Stimulated activated CD4-positive, alpha-beta T cell treated with anti-CD3 and anti-CD28 coated beads, Interleukin-4, amount 100 ng/mL, for 4 hours (primary cell): ENCODE measurements at places on chromosomes 5 and 9.
A peak's percentile ranks its signal among the peaks of the same experiment; 100 is the strongest.

- DNase-seq, result no peak
These were observed 3.5 kb upstream of the KCNN2 start for GRCh38 chr5:114358329-114358728.

- DNase-seq, result no peak
These were observed 2.1 kb upstream of the CDH10 start for GRCh38 chr5:24646915-24647314.

- no peak for DNase-seq
These were observed 290.5 kb downstream of the SLF1 start for GRCh38 chr5:94908889-94909480.

- DNase-seq, result no peak
These were observed 6.7 kb upstream of the ZCCHC10 start for GRCh38 chr5:133032852-133033742.

DNA sequence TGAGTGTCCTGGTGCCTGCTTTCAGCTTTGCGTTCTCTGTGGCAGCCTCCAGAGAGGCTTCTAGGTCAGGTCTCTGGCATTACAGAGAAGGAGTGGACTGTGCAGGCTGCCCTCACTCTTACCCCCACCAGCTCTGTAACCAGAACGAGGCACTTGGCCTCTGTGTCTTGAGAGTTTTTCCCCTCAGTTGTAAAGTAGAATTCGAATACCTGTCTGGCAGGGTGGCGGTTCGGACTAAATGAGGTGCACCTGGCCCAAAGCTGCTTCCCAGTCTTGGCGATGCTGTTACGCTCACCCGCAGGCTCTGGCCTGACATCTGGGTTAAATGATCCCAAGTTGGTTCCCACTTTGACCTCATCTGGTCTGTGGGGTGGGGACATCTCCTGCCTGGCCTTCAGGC, 40.1 kb downstream of the FAM78A start:
- no peak for DNase-seq

DNA sequence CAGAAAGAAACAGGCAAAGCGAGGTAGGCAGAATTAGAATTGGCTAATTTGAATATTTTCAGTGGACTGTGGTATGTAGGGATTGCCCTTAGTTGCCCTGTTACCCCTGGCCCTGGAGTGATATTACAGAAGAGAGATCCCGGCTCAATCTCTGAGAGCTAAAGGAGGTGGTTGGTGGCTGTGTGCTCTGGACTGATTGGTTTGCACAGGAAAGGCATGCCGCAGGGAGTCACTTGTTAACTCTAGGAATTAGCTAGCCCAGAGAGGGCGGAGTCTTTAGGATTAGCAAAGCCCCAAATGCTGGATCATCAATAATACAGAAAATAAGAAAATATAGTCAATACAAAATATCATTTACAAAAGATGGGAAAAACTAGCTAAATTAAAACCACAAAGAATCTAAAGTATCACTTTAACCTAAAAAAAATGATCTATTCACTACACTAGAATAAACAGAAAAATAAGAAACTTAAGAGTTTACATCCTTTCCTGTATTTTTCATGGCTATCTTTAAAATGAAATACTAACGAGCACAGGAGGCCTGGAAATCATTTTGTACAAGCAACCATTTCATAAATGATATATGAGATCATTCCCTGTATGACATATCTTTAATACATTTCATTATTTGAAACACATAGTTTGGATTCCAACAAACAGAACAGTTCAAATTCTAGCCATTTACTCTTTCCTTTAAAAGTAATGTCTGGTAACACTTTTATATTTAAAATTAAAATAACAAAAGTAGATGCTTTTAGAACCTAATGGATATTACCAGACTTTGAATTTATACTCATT, 71.1 kb downstream of the GNAQ start:
- DNase-seq, result no peak

GRCh38 chr9:92770360-92770995, 5.8 kb upstream of the BICD2 start:
- DNase-seq, result no peak

DNA sequence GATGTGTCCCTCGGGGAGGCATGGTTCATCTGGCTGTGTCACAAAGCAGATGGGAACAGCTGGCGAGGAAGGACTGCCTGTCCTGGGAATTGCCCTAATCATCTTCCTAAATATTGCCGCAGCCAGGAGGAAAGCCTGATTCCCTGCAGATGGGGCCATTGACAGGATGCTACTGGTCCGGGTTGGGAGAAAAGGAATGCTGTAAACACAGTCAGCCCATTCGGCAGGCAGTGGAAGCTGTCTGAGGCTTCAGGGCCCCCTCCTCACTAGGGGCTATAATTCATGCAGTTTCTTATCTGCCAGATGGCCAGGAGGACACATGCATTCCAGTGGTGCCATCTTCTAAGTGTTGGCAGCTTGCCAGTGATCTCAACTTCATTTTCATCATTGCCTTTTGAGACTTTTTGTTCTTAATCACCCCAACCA, 110.3 kb downstream of the KCNIP1 start:
- DNase-seq, result no peak

- no peak for DNase-seq
These were observed 5.9 kb upstream of the FAM78A start for GRCh38 chr9:131282175-131282574.

DNA sequence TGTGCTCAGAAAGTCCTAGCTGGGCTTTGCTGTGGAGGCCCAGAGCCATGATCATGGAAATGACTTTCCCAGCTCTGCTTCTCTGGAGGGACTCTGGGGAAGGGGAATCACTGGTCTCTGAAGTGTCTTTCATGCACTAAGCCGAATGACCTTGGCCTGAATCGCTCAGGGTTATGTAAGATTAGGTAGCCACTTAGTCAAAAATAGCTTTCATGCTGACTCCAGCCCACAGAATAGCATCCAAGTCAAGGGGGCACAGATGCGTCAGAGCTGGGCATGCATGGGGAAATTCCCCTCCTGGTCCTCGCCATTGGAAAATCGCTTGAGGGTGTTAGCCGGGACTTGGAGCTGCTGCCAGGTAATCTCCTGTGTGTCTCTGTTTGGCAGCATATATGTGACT, 36.1 kb upstream of the PPARGC1B start:
- DNase-seq, result no peak

- DNase-seq, result no peak
These were observed 7.0 kb upstream of the PRR7 start for GRCh38 chr5:177439518-177440053.

GRCh38 chr5:51185850-51186329, 197.4 kb upstream of the ISL1 start:
- no peak for DNase-seq

DNA sequence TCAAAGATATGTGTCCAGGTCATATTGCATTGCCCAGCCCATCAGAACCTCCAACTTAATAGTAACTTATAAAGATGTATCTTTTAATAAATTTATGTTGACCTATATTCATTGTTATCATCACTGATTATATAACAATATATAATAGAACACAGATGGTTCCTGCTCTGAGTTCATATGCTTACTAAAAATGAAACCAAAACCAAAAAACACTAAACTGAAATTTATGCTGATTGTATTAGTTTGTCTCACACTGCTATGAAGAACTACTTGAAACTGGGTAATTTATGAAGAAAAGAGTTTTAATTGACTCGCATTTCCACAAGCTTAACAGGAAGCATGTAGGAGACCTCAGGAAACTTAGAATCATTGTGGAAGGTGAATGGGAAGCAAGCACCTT, 462.5 kb upstream of the TYRP1 start:
- no peak for DNase-seq

DNA sequence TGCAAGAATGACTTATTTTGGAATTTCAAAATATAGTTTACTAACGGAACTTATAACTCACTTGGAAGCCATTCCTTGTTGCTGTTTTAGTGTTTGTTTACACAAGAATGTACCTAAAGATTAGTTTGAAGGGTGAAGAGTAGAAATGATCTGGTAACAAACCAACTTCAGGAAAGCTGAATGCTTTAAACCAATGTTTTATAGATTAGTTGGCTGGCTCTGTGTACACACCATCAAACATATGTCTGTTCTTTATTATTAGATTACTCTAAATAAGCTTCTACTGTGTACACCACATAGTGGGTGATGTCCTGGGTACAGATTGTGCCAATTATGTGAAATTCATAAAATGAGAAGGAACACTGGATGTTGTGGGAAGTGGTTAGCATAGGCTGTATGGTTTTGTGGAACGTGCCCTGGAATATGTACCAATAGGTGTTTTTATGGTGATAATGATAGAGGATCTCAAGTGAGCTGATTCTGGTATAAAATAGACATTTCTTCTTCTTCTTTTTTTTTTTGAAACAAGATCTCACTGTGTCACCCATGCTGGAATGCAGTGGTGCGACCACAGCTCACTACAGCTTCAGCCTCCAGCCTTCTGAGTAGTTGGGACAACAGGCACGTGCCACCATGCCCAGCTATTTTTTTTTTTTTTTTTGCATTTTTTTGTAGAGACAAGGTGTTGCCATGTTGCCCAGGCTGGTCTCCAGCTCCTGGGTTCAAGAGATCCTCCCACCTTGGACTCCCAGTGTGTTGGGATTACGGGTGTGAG, 109.3 kb upstream of the DHFR start:
- no peak for DNase-seq

DNA sequence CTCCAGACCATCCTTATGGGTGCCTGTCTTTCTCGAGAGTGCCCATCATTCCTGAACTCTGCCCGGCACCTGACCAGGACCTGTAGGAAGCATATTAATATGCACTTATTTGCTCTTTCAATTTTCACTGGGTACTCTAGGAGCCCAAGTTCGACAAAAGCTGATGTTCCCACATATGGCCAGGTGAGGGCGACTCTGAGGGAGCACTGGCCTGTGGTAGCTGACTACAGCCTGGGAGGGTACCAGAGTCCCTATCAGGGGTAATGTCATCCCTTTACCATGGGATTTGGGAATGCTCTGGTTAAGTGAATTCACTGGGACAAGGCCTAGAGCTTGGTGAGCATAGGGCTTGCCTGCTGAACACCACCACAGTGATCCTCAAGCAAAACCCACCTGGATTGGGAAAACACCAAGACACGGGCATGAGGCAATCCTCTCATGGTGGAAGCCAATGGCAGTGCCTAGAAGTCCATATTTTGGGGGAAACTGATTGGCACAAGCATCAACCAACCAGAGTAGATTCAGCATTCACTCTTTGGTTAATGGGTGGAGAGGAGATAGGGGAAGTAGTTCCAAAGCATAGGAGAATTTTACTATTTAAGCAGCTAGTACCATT, 112.2 kb downstream of the MTX3 start:
- peak; percentile 2 for DNase-seq

GRCh38 chr5:4295663-4296339, 700.2 kb downstream of the IRX1 start:
- no peak for DNase-seq

GRCh38 chr5:161047024-161047423, 195.0 kb upstream of the ATP10B start:
- no peak for DNase-seq

- no peak for DNase-seq
These were observed at the start of gene ACSL6 for GRCh38 chr5:132011622-132012343. Gene ACSL6, minus strand, starts transcription at chr5:132011658. Its CDS starts 105 bp downstream, at chr5:132011553.

DNA sequence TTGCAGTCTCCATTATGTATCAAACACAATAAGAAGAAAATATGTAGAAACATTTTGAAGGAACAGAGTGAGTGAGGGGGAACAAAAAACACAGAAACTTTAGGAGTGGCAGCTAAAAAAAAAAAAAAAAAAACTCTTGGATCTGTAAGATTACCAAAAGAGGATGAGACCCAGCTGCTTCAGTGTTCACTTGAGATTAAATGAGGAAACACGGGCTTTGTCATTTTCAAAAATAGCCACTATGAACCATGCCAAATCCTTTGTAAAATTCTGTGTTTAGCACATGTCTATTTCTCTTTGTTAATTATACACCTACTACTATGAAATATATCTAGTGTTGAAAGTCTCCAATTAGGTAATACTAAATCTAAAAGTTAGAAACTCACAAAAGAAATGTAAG, 485.9 kb downstream of the EFNA5 start:
- DNase-seq, result no peak

- DNase-seq, result no peak
These were observed 908.6 kb upstream of the EDIL3 start for GRCh38 chr5:85293145-85293785.

DNA sequence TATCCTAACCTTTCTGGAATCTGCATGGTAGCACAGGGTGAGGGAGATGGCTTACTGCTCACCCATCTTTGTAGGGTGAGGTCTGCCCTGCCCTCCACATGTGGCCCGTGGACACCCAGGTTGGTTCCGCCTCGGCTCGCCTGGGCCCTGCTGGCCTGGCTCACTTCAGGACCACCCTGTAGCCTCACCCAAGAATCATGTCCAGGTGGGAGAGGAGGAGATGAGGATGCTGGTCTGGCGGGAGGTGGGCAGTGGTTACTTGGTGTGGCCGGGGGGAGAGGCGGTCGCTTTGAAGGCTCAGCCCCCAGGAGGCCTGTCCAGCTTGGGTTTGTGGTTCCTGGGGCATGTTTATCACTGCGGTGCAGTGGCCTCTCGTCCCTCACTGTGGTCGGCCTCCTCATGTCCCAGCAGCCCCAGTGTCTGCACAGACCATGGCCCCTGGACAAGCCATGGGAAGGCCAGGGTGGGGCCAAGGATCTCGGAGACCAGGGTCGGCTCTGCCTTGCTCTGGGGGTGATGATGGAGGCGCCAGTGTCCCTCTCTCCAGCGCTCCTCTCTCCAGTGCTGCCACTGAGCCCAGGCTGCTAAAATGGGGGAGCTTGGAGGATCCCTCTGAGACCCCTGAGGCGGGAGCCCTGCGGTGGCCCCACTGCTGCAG, 4.6 kb downstream of the OBP2B start:
- DNase-seq, result no peak

DNA sequence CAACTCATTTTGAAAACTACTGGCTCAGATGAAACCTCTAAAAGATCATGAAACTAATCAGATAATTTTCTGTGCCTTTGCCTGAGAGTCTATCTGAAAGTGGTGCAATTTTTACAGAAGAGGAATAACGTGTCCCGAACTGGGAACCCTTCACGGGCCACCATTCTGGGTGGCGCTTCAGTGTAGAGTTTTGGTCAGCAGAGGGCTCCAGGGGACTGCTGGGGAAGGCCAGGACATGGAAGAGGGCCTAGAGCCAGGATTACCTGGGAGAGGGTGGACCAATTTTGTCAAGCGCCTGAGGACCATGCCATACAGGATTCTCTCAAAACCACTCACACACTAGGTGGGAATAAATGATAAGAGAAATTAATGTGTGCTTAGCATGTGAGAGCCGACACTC, 49.7 kb upstream of the PLEKHG4B start:
- no peak for DNase-seq

- peak; percentile 10 for DNase-seq
These were observed 107.7 kb downstream of the TENT4A start for GRCh38 chr5:6820851-6821479.

- no peak for DNase-seq
These were observed 914.2 kb upstream of the CDH6 start for GRCh38 chr5:30279237-30279636.

GRCh38 chr9:135045928-135046738, 41.3 kb upstream of the OLFM1 start:
- no peak for DNase-seq

DNA sequence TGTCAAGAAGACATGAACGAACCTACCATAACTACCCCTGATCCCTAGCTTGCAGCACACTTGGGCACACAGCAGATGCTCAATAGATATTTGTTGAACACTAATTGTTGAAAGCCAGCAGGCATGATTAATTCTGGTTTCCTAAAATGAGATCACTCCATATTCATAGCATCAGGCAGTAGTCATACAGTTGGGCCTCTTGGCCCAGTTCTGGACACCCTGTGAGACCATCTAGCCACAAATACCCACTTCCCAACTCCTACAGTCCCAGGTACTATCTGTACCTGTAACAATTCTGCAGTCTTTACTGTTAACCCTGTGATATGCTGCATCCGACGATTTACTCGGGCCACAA, 24.2 kb downstream of the P4HA2 start:
- no peak for DNase-seq

- no peak for DNase-seq
These were observed 33.8 kb downstream of the KDM3B start for GRCh38 chr5:138386290-138386689.

GRCh38 chr5:93579692-93580062, 1.3 kb downstream of the NR2F1-AS1 start:
- no peak for DNase-seq
